ENCODE measurements at places on chromosomes 4 and X.

GRCh38 chr4:119797238-119797894 lies 168.8 kb upstream of the PDE5A start:
- no peak for DNase-seq

- H3K27me3 ChIP-seq, result no peaks in the 10 kb centered on the region
- no peaks in the 10 kb centered on the region for H3K36me3 ChIP-seq
- no peak overlapping the region for H3K4me3 ChIP-seq
- DNase-seq, result no peak
These were observed 94.0 kb upstream of the TEX13A start for GRCh38 chrX:105314458-105314857.

DNA sequence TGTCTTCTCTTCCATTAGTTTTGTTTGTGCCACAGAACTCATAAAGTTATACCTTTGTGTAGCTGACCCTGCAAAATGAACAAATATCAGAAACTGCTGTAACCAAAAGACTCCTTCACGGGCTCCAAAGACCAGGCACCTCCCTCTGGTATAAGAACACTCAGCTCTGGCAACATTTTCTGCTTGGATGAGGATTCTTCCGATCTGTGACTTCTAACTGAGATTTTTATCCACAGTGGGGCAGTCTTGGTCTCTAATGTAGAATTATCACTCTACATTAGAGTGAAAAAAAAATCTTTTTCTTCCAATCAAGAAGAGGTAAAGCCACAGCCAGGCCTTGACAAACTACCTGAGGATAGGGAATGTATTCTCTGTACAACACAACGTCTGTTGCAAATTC lies 38.5 kb upstream of the PRSS48 start:
- DNase-seq, result no peak
- H3K4me1 ChIP-seq, result no peaks in the 10 kb centered on the region
- H3K27me3 ChIP-seq, result no peaks in the 10 kb centered on the region
- peak overlapping the region; percentile 17 for H3K27ac ChIP-seq
- no peak overlapping the region for H3K4me3 ChIP-seq

DNA sequence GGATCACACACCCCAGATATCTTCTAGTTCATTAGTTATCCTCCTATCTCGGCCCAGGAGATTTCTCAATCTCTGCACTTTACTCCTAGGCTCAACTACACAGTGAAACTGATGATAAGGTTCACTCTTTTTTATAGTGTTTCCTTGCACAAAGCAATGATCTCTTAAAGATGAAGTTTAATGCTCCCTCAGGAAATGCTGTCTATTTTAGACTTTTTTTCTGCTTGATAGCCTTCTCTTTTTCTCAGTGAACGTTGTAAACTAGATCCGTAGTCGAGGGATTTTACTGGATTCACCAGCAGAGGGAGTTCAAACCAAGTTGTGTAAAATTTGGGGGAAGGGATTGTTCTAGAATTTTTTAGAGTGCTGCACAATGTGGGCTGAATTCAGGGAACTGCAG lies 269.6 kb downstream of the GBA3 start:
- H3K4me3 ChIP-seq, result no peak overlapping the region
- H3K27me3 ChIP-seq, result no peaks in the 10 kb centered on the region
- no peak overlapping the region for H3K27ac ChIP-seq
- no peaks in the 10 kb centered on the region for H3K36me3 ChIP-seq
- DNase-seq, result peak; percentile 67

DNA sequence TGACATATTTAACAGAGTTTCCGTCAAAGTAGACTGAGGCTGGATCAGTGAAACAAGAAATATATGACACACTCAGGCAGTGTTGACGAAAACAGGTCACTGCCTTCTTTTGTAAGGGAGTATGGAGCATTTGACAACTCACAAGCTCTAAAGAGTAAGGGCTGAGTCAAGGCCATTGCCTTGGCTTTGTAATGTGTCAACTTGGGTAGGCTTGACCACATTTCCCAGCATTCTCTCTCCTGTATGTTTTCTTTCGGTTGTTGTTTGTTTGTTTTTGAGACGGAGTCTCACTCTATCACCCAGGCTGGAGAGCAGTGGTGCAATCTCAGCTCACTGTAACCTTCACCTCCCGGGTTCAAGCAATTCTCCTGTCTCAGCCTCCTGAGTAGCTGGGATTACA lies 125.0 kb upstream of the MBNL3 start:
- no peaks in the 10 kb centered on the region for H3K4me1 ChIP-seq
- H3K4me3 ChIP-seq, result no peak overlapping the region
- no peak overlapping the region for H3K27ac ChIP-seq
- no peaks in the 10 kb centered on the region for H3K36me3 ChIP-seq

GRCh38 chr4:183164963-183165362 lies 65.9 kb downstream of the WWC2 start:
- H3K4me1 ChIP-seq, result peaks cover 3% of the 10 kb centered on the region
- H3K27me3 ChIP-seq, result no peaks in the 10 kb centered on the region
- no peak overlapping the region for H3K4me3 ChIP-seq
- H3K27ac ChIP-seq, result no peak overlapping the region

DNA sequence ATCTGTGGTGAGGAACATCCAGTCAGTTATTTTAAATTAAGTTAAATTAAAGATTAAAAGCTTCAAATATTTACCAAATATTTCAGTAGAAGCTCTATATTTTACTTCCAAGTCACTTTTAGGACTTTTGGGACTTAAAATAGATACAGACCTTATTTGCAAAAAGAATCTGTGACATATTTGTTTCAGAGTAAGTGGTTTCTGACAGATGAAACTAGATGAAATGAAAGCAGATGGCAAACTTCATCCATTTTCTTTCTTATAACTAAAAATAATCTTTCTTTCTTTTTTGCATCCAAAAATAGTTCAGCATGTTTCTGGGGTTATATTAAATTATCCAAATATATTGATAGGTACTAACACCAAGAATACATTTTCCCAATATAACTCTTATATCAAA lies 6.6 kb upstream of the UTP3 start:
- H3K4me1 ChIP-seq, result no peaks in the 10 kb centered on the region
- no peak overlapping the region for H3K4me3 ChIP-seq
- no peak for DNase-seq
- no peak overlapping the region for H3K27ac ChIP-seq
- no peaks in the 10 kb centered on the region for H3K36me3 ChIP-seq
- no peaks in the 10 kb centered on the region for H3K27me3 ChIP-seq
